Activated CD8-positive, alpha-beta T cell treated with anti-CD3 and anti-CD28 coated beads for 36 hours (primary cell): ENCODE measurements at places on chromosomes 3 and 15. TPM values are rescaled to one million over a fixed set of nuclear protein-coding genes. Genes with fewer than 3 reads are reported as not detected.

DNA sequence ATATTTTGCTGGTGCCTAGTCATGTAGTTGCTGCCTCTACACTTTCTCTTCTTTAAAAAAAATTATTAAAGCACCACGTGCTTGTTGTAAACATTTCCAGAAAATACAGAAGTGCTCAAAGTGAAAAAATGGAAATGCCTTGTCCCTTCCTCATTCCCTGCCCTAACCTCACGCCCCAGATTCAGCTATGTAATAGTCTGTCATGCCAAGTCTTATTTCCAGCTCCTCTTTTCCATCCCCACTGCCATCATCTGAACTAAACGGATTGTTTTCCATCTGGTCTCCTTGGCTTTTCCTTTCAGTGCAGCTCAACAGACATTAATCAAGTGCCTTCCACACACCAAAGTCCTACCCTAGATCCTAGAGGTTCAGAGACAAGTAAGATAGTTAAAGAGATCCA, 15.5 kb downstream of the ZNF774 start:
- H3K4me3 ChIP-seq, result no peak overlapping the region
- H3K4me1 ChIP-seq, result peaks cover 14% of the 10 kb centered on the region
- no peak overlapping the region for H3K27ac ChIP-seq
- no peaks in the 10 kb centered on the region for H3K27me3 ChIP-seq
- no peak for DNase-seq

The FETUB gene
- total RNA-seq, result not detected

The TTLL3 gene
- total RNA-seq, result 61.1 TPM

DNA sequence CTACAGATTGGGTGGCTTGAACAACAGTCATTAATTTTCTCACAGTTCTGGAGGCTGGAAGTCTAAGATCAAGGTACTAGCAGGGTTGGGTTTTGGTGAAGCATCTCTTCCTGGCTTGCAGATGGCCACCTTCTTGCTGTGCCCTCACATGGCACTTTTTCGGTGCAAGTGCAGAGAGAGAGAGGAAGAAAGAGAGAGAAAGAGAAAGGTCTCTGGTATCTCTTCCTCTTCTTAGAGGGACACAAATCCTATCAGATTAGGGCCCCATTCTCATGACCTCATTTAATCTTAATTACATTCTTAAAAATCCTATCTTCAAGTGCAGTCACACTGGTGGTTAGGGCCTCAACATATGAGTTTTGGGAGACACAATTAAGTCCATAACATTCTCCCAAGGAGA, 167.1 kb downstream of the NFKBIZ start:
- no peak for DNase-seq
- H3K27me3 ChIP-seq, result peaks cover 1% of the 10 kb centered on the region
- H3K4me3 ChIP-seq, result no peak overlapping the region
- H3K27ac ChIP-seq, result no peak overlapping the region
- H3K4me1 ChIP-seq, result peaks cover 19% of the 10 kb centered on the region

The PLSCR4 gene
- total RNA-seq, result not detected

DNA sequence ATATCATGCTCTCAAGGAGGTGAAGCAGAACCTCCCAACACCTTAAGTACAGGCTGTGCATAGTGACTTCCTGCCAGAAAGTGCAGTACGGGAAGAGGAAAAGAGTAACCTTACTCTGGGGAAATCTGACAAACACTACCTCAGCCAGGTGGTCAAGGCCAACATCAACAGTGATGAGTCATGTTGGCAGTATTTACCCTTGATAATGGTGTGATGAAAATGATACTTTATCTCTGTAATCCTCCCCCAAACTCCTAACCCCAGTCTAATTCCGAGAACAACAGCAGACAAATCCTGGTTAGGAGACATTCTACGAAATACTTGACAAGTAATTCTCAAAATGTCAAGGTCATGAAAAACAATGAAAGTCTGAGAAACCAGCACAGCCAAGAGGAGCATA, 26.5 kb downstream of the ANKDD1A start:
- no peak overlapping the region for H3K4me3 ChIP-seq
- no peaks in the 10 kb centered on the region for H3K27me3 ChIP-seq
- DNase-seq, result no peak
- no peak overlapping the region for H3K27ac ChIP-seq
- H3K36me3 ChIP-seq, result no peaks in the 10 kb centered on the region

The ISLR gene
- not detected for total RNA-seq

DNA sequence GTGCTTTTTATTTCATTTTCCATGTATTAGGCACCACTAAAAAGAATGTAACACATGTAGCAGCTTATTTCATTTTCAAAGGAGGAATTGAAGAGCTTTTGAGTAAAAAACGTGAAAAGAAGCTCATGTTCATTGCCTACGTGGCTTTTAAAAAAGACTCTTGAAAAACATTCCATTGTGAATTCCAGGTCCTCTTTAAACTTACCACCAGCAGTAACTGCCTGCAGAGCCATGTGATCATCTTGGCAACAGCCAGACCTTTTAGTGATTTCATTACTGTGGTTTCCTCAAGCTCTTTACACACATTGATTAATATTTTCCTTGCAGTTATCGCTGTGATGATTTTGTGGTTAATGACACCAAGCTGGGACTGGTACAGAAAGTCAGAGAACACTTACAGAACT, 43.8 kb upstream of the FBXL22 start:
- H3K27me3 ChIP-seq, result no peaks in the 10 kb centered on the region
- peaks cover 32% of the 10 kb centered on the region for H3K36me3 ChIP-seq
- peak overlapping the region; percentile 70 for H3K27ac ChIP-seq
- H3K4me1 ChIP-seq, result peaks cover 52% of the 10 kb centered on the region
- no peak overlapping the region for H3K4me3 ChIP-seq
